ENCODE measurements at places on chromosomes 1 and 21. TPM values are rescaled to one million over a fixed set of nuclear protein-coding genes. Genes with fewer than 3 reads are reported as not detected.

GRCh38 chr1:98910827-98911226, 93.8 kb downstream of the PLPPR5 start:
- DNase-seq: no peak

DNA sequence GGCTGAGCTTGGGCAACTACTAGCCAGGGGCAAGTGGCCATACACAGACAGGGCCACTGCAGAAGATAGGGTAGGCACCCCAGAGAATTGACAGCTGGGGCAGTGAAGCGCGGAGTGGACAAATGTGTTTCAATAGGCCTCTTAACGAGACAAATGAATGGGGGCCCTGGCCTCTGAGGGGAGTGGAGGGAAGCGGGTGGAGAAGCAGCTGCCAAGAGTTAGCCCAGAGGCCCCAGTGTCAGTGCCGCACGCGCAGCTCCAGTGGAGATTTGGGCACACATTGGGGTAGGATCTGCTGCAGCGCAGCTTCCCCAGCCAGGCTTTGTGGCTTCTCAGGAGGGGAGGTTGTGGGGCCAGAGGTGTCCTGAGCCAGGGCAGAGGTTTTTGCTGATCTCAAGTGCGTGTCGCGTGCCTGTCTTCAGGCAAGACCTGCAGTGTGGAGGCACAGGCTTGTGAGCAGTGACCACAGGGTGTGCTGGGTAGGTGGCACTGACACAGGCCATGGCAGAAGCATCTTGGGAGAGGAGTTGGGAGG, 16.9 kb downstream of the PTPRF start:
- no peak for DNase-seq

Gene LCE3D
- total RNA-seq: not detected

GRCh38 chr1:7869136-7869920, 16.5 kb upstream of the UTS2 start:
- peak; percentile 3 for DNase-seq

GRCh38 chr1:31222176-31222575, 17.5 kb downstream of the NKAIN1 start:
- no peak for DNase-seq

GRCh38 chr1:205843036-205843859, 6.7 kb downstream of the PM20D1 start:
- peak; percentile 58 for DNase-seq

DNA sequence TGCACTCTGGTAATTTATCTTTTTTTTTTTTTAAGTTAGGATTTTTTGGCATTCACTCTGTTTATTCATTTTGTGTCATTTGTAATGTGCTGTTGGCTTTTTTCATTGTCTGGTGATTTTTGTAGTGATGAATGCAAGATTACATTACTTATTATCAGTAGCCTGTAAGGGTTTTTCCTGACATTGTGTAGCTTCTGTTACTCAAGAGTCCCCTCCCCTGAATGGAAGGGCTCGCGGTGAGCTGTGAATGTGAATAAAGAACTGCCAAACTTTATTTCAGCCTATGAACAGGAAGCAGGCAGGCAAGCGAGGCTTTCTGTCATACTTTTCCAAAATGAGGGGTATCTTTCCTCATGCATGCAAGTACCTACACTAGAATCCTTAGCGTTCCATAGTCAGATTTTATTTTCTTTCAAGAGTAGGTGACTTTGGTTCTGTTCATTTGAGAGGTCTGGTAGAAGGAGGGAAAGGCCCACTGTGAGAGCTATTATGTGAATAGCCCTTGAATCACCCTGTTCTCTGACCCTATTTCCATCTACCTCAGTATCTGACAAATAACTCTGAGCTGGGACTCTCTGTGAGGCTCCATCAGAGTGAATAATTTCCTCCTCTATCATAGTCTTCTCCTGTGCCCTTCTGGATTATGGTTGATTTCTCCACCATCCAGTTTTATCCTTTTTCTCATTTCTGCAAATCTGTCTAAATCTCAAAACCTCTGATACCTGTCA, 114.0 kb downstream of the CD247 start:
- DNase-seq: no peak

- DNase-seq: peak; percentile 88
These were observed 6.9 kb upstream of the GPATCH4 start for GRCh38 chr1:156608036-156608674.

DNA sequence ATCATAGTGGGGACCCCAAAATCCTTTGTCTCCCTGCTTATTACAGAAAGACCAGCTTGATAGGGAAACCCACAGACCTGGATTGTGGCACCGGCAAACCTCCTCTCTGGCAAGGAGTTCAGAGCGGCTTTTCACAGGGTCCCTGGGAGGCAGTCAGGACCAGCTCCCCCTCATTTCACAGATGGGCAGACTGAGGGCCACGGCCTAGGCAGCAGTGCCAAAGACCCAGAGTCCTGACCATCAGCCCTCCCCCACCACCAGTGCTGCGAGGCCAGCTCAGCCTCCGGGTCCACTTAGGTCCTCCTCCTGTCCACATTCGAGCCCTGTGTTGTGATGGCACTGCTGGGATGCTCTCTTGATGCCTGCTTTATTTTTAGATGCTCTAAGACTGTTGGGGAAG, 57.2 kb downstream of the CAMK2N1 start:
- DNase-seq: no peak

DNA sequence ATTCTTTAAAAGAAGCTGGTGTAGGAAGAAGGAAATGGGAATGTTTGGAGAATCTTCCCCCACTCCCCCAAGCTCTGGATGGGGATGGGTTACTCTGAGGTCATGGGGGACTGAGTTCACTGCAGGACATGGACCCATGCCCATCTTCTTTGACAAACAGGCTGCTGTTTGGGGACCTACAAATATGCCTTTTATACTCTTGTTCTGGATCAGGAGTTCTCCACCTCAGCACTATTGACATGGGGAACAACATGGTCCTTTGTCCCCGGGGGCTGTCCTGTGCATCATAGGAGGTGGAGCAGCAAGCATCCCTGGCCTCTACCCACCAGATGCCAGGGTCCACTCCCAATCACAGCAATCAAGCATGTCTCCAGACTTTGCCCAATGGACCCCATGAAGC, 365.8 kb upstream of the C1orf174 start:
- DNase-seq: no peak

DNA sequence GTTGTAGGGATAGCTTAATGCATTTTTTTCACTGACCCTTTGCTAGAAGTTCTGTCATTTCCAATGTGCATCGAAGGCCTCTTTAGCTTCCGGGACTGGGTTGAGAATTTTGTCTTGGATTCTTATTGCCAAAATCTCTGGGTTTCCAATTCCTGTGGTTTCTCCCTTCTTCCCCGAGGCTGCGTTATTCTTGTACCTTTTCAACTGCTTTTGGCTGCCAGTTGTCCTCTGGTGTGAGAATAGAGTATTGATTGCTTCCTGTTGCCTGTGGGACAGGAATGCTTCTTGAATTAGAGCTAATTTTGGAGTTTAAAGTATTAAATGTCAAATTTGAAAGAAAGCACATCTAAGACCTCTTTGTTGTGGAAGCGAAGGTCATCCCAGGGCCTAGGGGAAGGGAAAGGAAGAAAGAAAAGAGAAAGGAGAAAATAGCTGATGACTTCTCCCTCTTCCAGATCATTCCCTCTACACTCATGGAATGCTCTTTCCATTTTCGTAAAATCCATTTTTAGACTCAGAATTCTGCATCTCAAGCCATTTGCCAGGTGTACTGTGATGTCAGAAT, 21.1 kb downstream of the HUNK start:
- no peak for DNase-seq

Gene PALMD
- 5.6 TPM for total RNA-seq

DNA sequence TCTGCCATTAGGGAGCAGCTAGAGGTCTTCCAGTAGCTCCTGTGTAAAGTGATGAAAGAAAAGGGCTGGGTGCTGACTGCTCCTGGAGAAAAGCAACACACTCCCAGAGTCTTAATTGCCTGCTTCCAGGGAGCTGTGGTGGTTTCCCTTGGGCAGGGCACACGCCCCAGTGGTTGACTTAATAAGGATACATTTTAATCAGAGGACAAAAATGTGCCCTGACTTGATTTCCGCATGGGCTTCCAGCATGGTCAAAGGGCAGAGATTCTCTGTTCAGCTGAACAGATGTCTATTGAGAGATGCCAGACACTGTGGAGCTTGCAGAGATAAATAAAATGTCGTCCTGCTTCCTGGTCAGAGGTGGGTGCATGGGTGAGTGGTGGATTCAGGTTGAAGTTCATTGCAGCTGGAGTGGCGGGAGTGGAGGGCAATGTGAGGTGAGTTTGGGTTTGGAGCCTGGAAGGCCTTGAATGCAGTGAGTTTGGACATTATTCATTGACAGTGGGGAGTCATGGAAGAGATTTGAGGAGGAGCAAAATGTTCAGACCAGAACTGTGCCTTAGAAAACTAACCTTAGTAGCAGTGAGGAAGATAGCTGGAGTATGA, 16.0 kb downstream of the QSOX1 start:
- no peak for DNase-seq

- DNase-seq: no peak
These were observed 47.7 kb downstream of the PGM1 start for GRCh38 chr1:63640633-63641567.

DNA sequence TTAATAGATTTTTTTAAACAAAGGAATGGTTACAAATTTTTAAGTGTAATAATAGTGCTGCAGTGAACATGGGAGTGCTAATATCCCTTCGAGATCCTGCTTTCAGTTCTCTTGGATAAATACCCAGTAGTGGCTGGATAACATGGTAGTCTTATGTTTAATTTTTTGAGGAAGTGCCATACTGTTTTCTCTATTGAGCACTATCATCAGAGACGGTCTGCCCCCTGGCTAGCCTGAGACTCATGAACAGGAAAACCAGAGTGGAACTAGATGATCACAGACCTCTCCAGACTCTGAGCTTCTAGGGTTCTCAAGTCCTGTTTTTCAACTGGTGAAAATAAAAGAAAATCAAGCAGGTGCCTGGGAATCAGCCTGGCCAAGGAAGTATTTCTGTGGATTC, 97.3 kb upstream of the MARK1 start:
- DNase-seq: no peak

GRCh38 chr1:41958015-41958673, 39.4 kb upstream of the HIVEP3 start:
- DNase-seq: peak; percentile 77

- DNase-seq: no peak
These were observed 113.7 kb downstream of the ZSCAN20 start for GRCh38 chr1:33586106-33586505.

Gene LAPTM5
- 1.8 TPM for total RNA-seq

Gene KIF21B
- total RNA-seq: under 0.01 TPM

- no peak for DNase-seq
These were observed 7.7 kb upstream of the ATP1A4 start for GRCh38 chr1:160143695-160144094.

Gene TYW3
- 17.4 TPM for total RNA-seq

All from osteoblast (primary cell).